Activated CD8-positive, alpha-beta memory T cell treated with anti-CD3 and anti-CD28 coated beads for 1 hour (primary cell): ENCODE measurements at places on chromosomes 1 and 21.

GRCh38 chr1:23384312-23385058 is 14.8 kb upstream of the ZNF436 start:
- no peak for DNase-seq

- DNase-seq, result no peak
Observed at GRCh38 chr1:192435704-192436103, 118.9 kb downstream of the RGS21 start.

GRCh38 chr1:184753608-184754475 is 816 bp downstream of the EDEM3 start:
- DNase-seq, result peak; percentile 25

GRCh38 chr1:109398343-109399225 is 866 bp upstream of the SORT1 start:
- DNase-seq, result no peak

DNA sequence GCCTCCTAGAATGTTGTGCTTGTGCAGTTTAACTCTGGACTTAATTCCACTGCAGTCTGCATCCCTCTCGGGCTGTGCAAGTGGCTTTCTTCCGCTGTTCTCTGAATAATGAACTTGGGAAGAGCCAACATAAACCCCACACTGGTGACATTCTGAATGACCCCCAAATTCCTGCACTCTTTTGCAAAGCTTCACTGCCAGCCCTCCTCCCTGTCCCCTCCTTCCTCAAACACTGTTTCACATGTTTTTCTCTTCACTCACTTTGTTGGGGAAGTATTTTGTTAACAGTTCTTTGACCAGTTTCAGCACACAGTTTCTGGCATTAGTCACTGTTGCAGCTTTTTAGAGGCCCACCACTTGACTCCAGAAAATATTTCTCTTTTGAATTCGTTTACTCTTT is 39.7 kb downstream of the GNG12 start:
- no peak for DNase-seq

GRCh38 chr1:10685808-10686403 is 110.5 kb downstream of the CASZ1 start:
- no peak for DNase-seq

- no peak for DNase-seq
Observed at GRCh38 chr21:42367367-42368165, 1.2 kb upstream of the TFF1 start.

DNA sequence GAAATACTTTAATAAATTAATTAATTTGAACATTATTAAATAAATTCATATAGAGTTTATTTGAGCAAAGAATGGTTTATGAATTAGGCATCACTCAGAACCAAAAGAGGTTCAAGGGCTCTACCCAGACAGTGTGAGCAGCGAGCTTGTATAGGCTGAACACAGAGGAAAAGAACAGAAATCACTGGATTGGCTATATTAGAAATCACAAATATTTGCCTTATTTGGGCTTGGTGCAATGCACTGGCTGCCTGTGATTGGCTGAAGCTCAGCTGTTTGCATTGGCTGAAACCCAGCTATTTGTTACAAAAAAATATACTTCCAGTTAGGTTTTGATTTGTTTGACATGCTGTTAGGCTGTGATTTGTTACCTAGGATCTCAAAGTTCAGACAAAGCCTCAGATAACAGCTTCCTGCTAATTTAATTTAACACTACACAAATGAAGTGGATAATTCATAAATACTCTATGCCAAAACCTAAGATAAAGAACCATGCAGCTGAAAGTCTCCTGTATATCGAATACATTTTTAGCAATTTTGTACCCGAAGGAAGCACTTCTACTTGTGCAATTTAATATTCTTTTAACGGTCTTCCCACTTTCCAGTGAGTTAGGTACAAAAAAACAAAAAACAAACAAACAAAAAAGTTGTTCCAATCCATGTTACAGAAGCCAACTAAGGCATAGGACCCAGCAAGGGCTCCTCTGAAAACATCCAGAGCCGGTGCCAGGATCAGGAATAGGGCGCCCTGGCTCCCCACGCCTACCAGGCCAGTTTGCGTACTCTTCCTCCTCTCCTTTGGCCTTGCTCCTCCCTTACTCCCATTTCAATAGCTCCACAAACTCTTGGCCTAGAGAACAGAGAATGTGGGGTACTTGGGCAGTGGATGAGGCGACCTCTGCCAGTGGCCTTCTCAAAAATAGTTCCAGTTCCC is 179.1 kb downstream of the DUSP10 start:
- no peak for DNase-seq

GRCh38 chr21:15986277-15986676 is 256.5 kb downstream of the USP25 start:
- no peak for DNase-seq
